DMS 273 treated with DMSO at 0.1 percent for 48 hours (cell line): ENCODE measurements at places on chromosomes 1 and 21.

GRCh38 chr1:31712068-31712467 is 8.3 kb upstream of the COL16A1 start:
- DNase-seq: no peak

DNA sequence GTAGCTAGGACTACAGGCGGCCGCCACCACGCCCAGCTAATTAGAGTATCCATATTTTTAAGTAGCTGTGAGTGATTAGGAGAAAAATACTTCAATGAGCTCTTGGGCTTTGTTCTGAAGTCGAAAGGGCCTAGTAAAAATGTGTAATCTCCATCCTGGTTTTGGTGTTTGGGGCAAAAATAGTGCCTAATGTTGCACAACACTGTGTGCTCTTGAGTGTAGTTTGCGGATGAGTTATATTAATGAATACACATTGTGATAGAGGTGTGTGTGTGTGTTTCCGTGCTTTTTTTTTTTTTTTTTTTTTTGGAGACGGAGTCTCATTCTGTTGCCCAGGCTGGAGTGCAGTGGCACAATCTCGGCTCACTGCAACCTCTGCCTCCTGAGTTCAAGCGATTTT is 6.3 kb upstream of the ARID1A start:
- DNase-seq: no peak

GRCh38 chr1:17881761-17882160 is 126.6 kb downstream of the ACTL8 start:
- peak; percentile 31 for DNase-seq

DNA sequence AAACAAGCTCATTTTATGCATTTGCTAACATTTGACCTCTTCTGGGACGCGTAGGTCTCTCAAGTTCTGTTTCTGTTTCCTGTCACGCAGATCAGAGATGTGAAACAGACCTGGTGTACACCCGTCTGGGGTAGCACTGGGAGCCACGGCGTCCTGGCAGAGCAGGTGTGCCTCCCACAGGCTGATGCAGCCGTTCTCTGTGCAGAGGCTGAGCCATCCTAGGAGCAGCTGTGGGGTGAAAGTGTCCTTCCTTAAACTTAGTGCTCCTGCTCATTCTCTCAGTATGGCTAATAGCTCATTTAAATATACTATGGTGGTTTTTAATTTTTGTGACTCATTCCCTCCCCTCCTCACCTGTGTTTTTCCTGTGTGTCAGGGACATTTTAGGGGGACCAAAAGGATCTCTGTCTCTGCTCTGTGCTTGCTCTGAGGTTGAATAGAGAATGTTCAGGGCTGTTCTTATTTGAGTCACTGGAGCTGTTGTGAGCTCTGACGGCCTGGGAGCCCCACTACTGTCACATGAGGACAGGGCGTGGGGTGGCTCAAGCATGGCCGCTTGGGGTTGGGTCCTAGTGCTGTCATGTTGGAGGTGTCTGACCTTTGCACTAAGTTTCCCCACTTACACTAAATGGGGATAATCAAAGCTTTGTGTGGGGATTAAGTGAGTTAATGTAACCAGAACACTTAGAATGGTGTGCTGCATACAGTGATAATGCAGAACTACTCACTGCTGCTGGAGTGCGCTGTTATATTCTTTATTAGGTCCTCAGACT is 43.0 kb downstream of the GALNT2 start:
- no peak for DNase-seq

DNA sequence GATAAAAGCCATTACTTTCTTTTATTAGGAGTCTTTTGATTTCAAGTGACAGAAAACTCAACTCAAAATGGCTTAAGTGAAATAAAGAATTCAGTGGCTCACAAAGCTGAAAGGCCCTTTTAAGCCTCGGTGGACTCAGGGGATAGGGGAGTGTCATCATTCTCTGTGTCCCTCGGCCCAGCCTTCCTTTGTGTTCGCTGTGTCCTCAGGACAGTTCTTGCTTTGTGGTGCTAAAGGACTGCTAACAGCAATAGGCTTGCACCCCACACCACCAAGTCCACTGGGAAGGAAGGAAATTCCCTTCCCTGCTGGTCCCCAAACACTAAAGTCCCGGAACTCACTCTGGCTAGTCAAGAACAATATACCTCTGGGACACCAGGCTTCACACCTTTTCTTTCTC is 129.2 kb downstream of the NTPCR start:
- DNase-seq: no peak

GRCh38 chr1:162069334-162070093 is at the start of gene NOS1AP:
TSS of gene NOS1AP (plus strand) at chr1:162069691. CDS start at chr1:162070178, 487 bp downstream.
- peak; percentile 15 for DNase-seq

DNA sequence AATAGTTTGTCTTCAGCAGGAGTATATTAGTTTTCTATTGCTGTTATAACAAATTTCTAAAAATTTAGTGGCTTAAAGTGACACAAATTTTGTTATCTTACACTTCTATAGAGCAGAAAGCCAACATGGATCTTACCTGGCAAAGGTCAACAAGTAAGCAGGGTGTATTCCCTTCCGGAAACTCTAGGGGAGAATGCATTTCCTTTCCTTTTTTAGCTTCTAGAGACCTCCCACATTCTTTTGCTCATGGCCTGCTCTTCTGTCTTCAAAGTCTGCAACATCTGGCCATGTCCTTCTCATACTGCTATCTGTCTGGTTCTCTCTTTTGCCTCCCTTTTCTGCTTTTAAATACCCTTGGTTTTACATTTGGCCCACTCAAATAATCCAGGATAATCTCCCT is 242.6 kb downstream of the ZNF648 start:
- DNase-seq: no peak

DNA sequence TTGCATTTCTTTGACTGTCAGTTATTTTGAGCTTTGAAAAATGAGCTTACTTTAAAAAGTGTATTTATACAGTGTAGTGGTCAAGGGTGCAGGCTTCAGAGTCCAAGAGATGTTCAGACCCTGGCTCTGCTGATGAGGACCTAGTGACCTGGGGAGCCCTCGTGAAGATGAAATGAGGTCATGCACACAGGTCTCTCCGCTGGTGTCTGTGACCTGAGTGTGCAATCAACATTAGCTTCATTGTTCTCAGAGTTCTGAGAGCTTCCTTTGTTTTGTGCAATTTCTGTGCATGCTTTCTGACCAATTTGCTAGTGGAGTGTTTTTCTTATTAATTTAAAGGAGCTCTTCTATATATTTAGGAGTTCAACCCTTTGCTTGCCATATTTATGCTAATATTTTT is 71.3 kb downstream of the RIPK4 start:
- no peak for DNase-seq
